ENCODE measurements at places on chromosomes 16 and 17. TPM values are rescaled to one million over a fixed set of nuclear protein-coding genes. Genes with fewer than 3 reads are reported as not detected.
A peak's percentile ranks its signal among the peaks of the same experiment; 100 is the strongest.

The KRT40 gene
- not detected for total RNA-seq

The SLC16A5 gene
- total RNA-seq, result 7.2 TPM

The RNF135 gene
- 6.8 TPM for total RNA-seq

DNA sequence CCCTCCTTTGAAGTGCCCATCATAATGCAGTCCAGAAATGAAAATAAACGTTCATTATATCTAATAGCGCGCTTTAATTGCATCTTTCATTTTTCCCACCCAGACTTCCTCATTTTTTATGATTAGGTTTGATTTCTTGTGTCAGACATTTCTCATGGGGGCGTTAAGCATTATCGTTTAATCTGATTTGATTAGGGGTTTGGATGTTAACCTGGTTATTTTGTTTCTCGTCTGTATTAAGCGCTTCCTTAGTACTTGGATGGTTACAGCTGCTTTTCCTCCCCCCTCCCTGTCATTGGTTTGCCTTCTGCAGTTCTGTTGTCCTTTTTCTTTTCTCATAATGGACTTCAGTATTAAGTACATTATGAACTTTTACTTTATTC, 540 bp downstream of the MFSD11 start:
- H3K36me3 ChIP-seq, result no peaks in the 10 kb centered on the region
- peak overlapping the region; percentile 89 for H3K27ac ChIP-seq
- DNase-seq, result no peak
- no peaks in the 10 kb centered on the region for H3K27me3 ChIP-seq
- peaks cover 59% of the 10 kb centered on the region for H3K4me1 ChIP-seq

The GRAP gene
- 2.2 TPM for total RNA-seq

- H3K36me3 ChIP-seq, result no peaks in the 10 kb centered on the region
- no peak for DNase-seq
- H3K4me3 ChIP-seq, result no peak overlapping the region
- H3K27ac ChIP-seq, result no peak overlapping the region
These were observed 81.8 kb upstream of the KIFC3 start for GRCh38 chr16:57883953-57884654.

DNA sequence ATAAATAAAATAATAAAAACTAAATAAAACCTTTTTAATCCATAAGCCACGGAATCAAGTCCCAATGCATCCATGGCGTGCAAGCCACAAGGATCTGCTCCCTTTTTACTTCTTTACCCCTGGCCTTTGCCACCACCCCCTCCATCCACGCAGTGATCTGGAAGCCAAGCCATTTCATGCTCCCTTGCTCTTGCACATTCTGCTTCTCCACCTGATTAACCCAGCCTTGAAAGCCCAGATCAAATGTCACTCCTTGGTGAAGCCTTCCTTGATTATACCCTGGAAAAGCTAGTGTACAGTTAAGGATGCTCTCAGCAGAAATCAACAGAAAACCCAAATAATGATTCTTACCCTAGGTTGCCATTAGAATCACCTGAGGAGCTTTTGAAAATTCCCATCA, 9.9 kb downstream of the LRRC3C start:
- no peak overlapping the region for H3K27ac ChIP-seq
- no peaks in the 10 kb centered on the region for H3K27me3 ChIP-seq
- H3K4me1 ChIP-seq, result peaks cover 12% of the 10 kb centered on the region
- no peak overlapping the region for H3K4me3 ChIP-seq
- no peaks in the 10 kb centered on the region for H3K36me3 ChIP-seq

- H3K27me3 ChIP-seq, result no peaks in the 10 kb centered on the region
- H3K4me1 ChIP-seq, result peaks cover 24% of the 10 kb centered on the region
- H3K36me3 ChIP-seq, result no peaks in the 10 kb centered on the region
- peak overlapping the region; percentile 90 for H3K4me3 ChIP-seq
- DNase-seq, result no peak
These were observed 1.5 kb downstream of the TOB1 start for GRCh38 chr17:50864747-50865059.

DNA sequence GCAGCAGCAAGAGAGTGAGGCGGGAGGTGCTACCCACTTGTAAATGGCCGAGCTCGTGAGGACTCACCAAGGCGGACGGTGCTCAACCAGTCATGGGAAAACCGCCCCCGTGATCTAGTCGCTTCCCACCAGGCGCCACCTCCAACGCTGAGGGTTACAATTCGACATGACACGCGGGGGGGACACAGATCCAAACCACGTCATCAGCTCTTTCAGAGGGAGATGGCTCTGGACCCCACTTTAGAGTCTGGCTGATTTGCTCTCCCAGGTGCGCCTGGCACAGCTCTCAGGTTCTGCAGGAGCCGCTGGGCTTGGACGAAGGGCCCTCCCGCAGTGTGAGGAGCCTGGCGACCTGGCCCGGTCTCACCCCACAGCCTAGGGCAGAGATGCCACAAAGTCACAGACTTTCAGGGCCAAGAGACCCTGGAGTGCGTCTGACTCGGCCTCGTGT, 21.1 kb upstream of the DOC2B start:
- H3K36me3 ChIP-seq, result no peaks in the 10 kb centered on the region
- H3K4me3 ChIP-seq, result no peak overlapping the region
- peaks cover 25% of the 10 kb centered on the region for H3K27me3 ChIP-seq
- no peak for DNase-seq
- no peaks in the 10 kb centered on the region for H3K4me1 ChIP-seq

GRCh38 chr17:48596000-48596734, 2.6 kb upstream of the HOXB5 start:
- DNase-seq, result no peak
- H3K4me3 ChIP-seq, result peak overlapping the region; percentile 73
- H3K27ac ChIP-seq, result no peak overlapping the region

The SULT1A2 gene
- not detected for total RNA-seq

GRCh38 chr17:36500745-36501225, 14.3 kb downstream of the ZNHIT3 start:
- no peak overlapping the region for H3K4me3 ChIP-seq
- no peaks in the 10 kb centered on the region for H3K27me3 ChIP-seq
- no peaks in the 10 kb centered on the region for H3K4me1 ChIP-seq
- DNase-seq, result no peak
